ENCODE measurements at places on chromosomes 2 and 18.

GRCh38 chr18:79393181-79393634 is 2.5 kb upstream of the NFATC1 start:
- DNase-seq, result no peak

DNA sequence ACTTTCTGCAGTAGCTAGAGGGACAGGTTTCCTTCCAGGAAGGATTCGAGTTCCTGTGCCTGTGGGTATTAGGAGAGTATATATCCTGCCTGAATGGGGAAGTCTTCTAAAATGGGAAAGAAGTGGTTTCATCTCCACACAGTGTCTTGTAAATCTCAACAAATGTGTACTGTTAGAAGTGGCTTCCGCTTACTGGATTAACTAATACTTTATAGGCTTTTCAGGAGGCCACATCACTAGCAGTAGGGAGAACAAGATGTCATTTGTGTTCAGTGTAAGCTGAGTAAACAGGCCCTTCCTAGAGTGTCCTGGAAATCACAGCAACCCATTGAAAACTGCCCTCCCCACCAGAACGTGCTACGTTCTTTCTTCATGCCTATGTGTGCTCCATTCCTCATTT is 12.5 kb upstream of the POLR1B start:
- DNase-seq, result no peak

- no peak for DNase-seq
These were observed 33.9 kb upstream of the ATIC start for GRCh38 chr2:215277944-215278343.

DNA sequence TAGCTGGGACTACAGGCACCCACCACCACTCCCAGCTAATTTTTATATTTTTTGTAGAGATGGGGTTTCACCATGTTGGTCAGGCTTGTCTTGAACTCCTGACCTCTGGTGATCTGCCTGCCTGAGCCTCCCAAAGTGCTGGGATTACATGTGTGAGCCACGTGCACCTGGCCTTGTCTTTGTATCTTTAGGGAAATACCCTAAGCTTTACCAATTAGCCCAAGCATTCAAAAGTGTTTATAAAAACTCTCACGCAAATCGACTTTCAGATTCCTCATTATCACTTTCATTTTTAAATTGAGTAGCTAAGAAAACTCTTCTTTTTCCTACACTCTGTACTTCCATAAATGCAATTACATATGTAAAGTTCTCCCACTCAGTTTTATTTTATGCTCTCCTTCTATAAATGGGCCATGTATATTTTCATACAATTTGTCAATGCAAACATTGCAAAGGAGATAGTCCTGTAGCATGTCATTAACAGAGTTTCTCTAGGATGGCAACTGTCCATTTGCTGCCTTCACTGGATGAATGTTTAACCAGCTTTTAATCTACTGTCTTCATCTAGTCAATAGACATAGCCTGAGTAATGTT is 326.2 kb upstream of the LRATD1 start:
- DNase-seq, result no peak

- DNase-seq, result no peak
These were observed 56.2 kb downstream of the ITSN2 start for GRCh38 chr2:24304098-24304497.

DNA sequence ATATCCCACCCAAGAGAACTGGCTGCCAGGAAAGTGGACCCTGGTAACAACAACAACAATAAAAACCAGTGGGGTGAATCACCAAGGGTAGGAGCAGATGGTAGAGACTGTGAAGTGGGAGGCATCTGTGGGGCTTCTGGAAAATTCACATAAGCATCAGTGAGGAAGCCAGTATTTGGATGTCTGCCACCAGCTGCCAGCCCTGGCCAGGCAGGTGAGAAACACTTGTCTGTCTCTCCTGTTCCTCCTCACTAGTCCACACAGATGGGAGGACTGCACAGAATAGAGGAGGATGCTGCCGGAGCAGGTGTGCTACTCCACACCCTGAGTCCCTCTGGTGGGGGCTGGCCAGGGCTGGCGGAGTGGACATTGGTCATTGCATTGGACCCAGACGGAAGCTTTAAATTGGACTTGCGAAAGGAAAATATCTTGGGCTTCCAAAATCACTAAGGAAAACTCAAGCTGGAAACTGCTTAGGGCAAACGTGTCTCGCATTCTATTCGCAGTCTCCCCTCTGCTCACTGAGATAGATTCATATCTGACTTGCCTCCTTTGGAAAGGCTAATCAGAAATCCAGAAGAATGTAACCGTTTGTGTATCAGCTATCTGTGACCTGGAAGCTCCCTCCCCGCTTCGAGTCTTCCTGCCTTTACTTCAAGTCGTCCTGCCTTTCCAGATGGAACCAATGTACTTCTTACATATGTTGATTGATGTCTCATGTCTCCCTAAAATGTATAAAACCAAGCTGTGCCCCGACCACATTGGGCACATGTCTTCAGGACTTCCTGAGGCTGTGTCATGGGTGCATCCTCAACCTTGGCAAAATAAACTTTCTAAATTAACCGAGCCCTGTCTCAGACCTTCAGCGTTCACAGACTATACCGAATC is 69.1 kb downstream of the NAB1 start:
- DNase-seq, result no peak

GRCh38 chr2:26011990-26012856 is 21.7 kb upstream of the RAB10 start:
- DNase-seq, result no peak

DNA sequence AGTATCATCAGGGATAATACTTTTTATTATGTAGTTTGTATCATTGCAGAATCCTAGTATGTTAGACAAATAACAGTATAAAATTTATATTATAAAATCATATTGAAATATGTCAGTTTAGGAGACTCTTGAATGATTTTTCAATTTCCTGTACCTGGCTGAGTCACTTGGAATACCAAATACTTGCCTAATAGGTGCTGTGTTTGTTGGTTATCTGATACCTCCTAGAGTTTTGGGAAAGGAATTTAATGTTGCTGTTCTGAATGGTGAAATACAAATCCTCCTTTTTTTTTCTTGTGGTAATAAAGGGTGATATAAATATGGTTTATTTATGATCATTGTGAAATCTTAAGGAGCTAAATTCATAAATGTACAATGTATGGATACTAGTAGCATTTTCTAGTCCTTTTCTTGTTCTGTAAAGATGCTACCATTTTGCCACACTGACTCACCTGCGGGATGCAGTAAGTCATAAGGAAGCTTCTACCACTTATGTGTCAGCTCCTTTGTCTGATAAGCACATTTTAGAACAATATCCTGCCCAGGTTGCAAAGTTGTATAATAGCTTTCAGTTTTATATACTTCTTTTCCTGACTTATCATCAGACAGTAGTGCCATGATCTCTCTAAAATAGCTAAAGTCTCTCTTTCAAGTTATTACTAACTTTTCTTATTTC is 465.5 kb downstream of the XIRP2 start:
- DNase-seq, result no peak

- no peak for DNase-seq
These were observed 101.5 kb downstream of the AFF3 start for GRCh38 chr2:100040906-100041305.

DNA sequence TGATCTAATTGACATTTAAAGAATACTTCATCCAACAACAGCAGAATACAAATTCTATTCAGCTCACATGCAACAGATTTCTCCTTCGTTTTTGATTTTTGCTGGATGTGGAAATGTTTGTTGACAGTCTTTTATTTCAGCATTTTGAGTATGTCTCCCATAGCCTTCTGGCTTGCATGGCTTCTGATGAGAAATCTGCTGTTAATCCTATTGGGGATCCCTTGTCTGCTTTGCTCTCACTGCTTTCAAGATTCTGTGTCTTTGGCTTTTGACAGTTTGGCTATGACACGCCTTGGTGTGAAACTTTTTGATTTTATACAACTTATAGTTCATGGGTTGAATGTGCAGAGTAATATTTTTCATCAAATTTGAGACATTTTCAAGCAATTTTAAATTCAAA is 44.7 kb downstream of the TRABD2A start:
- no peak for DNase-seq

GRCh38 chr2:20627712-20628380 is 23.1 kb downstream of the HS1BP3 start:
- DNase-seq, result no peak
